Myocyte (in vitro differentiated cells): ENCODE measurements at places on chromosomes 6 and 20. TPM values are rescaled to one million over a fixed set of nuclear protein-coding genes. Genes with fewer than 3 reads are reported as not detected.

Gene ALDH8A1
- total RNA-seq, result 2.1 TPM in 1 of 2 replicates, not detected in the other

Gene OR2B6
- total RNA-seq, result not detected in 2 replicates

Gene NKX2-4
- not detected in 2 replicates for total RNA-seq

Gene MRPL14
- total RNA-seq, result 66.6 and 68.6 TPM in 2 replicates

Gene KIF13A
- total RNA-seq, result 51.2 and 84.5 TPM in 2 replicates

Gene NOX3
- not detected in 2 replicates for total RNA-seq

Gene ZSCAN23
- total RNA-seq, result 2.0 and 2.5 TPM in 2 replicates

Gene CALHM6
- 0.31 TPM in 1 of 2 replicates, not detected in the other for total RNA-seq

Gene CALHM4
- not detected in 2 replicates for total RNA-seq

Gene HMGCLL1
- not detected in 2 replicates for total RNA-seq

Gene PDE10A
- total RNA-seq, result 15.8 and 16.2 TPM in 2 replicates

Gene FNDC1
- total RNA-seq, result 0.16 TPM in 1 of 2 replicates, not detected in the other

Gene MAPK14
- total RNA-seq, result 52.1 and 55.7 TPM in 2 replicates

Gene PRDM1
- total RNA-seq, result 0.67 and 0.94 TPM in 2 replicates

Gene TGM2
- total RNA-seq, result 1.0 and 2.6 TPM in 2 replicates

Gene RAMACL
- 0.43 TPM in 1 of 2 replicates, not detected in the other for total RNA-seq

Gene PLG
- total RNA-seq, result not detected in 2 replicates
